Glutamatergic neuron (in vitro differentiated cells): ENCODE measurements at places on chromosomes 6 and 20.

- DNase-seq, result no peak
Observed at GRCh38 chr6:130516604-130517003, 150.8 kb downstream of the TMEM200A start.

DNA sequence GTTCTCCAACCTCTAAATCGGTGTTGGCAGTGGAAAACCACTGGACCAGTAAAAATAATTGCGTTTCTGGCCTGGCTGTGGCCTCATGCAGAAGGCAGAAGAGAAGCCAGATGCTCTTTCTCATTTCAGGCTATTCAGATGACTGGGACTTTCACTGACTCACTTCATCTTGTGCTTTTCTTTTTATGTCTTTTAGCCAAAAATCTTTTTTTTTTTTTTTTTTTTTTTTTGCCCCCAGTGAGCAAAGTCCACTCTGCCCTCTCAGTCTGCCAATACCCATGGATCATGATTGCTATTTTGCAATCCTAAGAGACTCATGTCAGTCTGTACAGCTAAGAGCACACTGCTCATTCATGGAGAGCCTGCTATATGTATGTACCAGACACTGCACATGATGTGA, 962.5 kb downstream of the KIF16B start:
- no peak for DNase-seq

DNA sequence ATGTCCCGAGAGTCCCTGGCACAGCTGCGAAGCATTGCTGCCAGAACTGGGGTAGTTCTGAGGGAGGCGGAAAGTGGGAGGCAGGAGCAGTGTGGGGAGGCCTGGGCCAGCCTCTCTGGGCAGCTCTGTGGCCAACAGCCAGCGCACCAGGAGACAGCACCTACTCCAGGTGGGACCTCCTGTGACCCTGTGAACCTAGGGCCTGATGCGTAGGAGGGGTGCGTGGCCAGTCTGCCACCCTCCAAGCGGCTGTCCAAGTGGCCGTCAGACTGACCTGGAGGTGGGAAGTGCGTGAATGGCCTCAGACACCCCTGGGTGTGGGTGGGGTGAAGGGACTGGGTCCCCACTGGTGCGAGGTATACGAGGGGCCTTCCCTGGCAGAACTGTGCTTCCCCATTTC, 15.5 kb downstream of the SS18L1 start:
- DNase-seq, result no peak

DNA sequence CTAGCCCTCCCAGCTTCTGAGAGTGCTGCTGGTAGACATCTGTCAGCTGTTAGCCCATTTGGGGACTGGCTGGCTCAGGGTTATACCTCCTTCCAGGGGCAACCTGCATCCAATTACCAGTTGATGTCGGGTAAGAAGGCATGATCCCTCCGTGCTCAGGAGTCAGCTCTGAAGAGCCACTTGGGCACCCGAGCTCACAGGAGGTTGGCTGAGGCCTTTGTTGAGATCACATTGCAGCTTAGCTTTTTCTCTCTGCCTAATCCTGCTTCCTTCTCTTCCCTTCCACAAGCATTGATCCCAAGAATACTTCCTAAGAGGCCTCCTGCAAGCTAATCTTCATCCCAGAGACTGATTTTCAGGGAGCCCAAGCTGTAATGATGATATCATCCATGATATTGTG, 35.5 kb downstream of the SCP2D1 start:
- DNase-seq, result no peak

DNA sequence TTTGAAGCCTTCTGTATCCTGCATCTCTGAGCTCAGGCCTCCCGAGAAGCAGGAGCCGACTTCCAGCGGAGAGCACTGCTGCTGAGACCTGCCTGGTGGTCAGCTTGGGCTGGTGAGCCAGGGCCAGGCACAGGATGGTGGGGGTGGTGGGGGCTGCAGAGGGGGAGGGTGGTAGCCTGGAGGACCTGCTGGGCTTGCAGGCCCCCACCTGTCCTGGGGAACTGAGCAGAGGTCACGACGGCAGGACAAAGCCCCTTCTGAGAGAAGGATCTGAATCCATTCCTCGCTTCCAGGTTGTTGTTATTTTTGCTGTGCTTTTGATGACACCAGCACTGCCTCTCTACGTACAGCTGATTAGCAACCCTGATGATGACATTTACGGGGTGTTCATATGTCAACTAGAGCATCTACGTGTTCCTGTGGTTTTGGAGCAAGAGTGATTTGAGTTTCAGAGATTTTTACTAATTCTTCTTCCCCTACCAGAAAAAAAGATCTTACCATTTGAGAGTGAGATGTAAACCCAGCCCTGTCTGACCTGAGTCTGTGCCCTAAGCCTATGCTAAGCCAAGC, 35.7 kb upstream of the CD93 start:
- no peak for DNase-seq

- no peak for DNase-seq
Observed at GRCh38 chr6:2797564-2798031, 32.4 kb downstream of the WRNIP1 start.

DNA sequence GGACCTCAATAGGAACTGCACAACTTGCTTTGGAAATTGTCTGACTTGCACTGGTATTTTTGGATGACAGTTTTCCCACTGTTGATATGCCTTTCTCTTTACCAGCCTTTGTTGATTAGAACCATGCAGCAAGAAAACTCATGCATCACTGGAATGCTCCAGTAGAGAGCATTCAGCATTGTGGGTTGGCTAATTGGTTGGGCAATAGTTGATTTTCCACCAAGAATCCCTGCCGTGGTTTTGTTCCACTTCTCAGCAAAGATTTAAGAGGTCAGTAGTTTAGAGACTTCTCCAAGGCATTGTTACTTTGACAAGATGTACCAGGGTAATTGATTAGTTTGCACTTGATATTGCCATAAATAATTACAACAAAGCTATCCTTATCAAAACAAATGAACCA, 260.0 kb downstream of the DHX35 start:
- DNase-seq, result no peak

DNA sequence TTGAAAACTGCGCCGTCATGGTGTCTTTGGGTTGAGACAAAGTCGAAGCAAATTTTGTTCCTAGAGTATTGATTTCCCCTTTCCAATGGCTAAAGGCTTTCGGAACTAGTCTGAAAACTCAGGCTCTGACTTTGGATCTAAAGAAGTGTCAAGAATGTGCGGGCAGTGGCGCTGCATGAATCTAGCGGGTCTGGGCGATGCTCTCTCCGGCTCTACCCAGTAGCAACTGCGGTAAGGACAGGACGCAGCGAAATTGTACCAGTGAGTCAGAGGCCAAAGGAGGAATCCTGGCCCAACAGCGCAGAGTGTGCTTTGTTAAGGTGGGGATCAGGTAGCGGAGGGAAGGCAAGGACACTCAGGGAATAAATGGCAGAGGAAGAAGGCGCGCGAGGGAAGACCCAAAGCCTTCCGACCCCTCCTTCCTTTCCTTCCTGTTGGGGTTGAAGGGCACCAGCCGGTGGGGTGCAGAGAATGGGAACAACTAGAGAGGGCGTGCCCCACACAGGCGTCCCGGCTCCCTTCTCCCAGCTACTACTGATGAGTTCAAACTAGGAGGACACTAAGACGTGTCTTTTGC, 32.1 kb downstream of the HLA-F start:
- no peak for DNase-seq

DNA sequence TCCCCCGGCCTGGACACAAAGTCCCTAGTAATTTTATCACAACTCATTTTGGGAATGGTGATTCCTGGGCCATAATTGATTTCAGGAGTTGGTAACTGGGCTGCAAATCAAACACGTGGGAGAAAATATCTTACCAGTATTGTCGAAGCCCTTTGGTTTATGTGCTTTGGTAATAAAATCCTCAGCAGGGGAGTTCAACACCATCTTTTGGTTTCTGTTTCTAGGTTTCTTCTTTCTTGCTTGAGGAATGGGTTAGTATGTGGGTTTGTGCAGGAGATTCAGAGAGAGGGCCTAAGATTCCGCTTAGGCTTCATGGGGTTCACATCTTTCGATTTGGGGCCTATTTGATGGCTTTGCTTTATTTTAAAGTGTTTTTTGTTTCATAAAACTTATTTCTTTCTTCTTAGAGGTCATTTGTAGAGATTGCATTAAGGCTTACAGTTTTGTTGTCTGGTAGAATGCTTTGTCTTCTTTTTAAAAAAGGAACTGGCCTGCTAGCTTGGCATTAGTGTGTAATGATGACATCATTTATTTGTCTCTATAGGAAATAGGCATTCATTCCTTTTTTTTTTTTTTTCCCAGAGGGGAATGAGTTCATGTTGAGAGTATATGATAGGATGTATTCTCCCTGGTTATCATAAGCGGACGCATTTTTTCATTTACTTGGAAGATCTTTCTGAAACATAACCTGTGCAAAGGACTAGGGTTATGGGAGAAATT, 45.8 kb downstream of the CYP24A1 start:
- DNase-seq, result no peak
